ENCODE measurements at places on chromosomes 5 and 9. TPM values are rescaled to one million over a fixed set of nuclear protein-coding genes. Genes with fewer than 3 reads are reported as not detected.

Gene QRFP
- total RNA-seq, result not detected

Gene FBLL1
- total RNA-seq, result 0.07 TPM

Gene CKMT2
- total RNA-seq, result not detected

Gene SMIM33
- total RNA-seq, result not detected

Measured in A549 treated with dexamethasone at 1 μM for 4 hours (cell line).